SW 1271 (cell line): ENCODE measurements at places on chromosomes 2 and 18.

GRCh38 chr2:69890881-69891280 lies 2.9 kb upstream of the SNRNP27 start:
- no peak for DNase-seq

GRCh38 chr2:38740851-38741731 lies 10.1 kb downstream of the SRSF7 start:
- DNase-seq = peak; percentile 76

DNA sequence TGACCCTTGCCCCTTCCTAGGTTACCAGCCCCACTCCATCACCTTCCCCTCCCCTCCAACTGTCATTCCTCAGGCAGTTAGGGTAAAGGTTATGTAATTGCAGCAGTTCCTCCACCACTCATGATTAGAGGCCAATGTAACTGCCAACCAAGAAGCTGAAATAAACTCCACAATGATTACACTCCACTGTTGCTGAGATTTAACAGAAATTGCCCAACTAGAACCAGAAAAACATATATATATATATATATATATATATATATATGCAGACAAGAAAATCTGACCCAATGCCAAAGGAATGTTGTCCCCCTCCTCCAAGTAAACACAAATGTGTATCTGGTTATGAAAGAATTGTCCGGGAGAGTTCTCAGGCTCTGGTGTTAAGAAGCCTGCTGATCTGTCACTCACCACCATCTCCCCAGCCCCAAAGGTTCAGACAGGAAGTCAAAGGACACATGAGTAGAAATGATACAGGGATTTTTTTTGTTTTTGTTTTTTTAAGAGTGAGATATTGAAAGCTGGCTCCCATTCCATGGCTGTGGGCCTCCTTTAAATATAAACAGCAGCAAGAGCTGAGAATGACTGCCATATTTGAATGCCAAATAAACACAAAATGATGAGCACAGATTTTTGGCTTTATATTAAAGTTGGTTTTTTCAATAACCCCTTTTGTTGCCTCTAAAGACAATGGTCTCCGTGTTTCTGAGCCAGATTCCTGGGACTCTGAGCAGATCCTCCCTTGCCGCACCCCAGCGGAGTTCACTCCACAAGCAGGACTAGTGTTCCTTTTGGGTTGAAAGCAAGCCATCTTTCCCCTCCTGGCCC lies 127.2 kb upstream of the MAPRE2 start:
- DNase-seq = no peak

DNA sequence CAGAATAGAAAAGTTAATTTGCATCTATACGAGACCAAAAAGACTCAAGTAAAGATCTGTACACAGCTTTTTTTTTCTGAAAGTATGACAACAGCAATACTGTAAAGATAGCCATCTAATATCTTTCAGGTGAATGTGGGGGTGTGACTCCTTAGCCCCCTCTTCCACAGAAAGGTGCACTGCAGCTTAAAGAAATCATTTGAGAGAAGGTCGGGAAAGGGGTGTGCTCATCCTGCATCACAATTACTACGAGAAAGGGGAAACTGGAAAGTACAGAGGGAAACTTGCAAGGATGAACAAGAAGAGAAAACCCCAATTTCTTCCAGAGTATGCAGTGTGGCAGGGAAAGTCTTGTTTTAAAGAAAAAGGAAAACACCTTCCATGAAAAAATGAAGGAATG lies 255.6 kb downstream of the CCDC178 start:
- DNase-seq = no peak

DNA sequence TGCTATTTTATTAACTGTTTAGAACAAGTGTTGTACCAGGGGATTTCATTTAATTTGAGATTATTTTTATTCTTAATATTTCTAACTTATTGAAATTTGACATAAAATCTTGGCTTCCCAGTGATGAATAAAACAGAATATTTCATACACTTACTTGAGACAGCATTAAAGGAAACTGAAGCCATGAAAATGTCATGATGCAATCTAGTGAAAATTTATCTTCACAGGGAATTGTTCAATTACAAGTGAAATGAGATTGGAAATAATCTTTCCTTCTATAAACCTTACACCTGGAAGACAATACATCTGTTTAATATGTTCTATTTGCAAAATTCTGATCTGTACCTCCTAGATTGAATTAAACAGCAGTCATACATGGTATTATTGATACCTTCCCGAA lies 511.0 kb upstream of the CDH7 start:
- no peak for DNase-seq

DNA sequence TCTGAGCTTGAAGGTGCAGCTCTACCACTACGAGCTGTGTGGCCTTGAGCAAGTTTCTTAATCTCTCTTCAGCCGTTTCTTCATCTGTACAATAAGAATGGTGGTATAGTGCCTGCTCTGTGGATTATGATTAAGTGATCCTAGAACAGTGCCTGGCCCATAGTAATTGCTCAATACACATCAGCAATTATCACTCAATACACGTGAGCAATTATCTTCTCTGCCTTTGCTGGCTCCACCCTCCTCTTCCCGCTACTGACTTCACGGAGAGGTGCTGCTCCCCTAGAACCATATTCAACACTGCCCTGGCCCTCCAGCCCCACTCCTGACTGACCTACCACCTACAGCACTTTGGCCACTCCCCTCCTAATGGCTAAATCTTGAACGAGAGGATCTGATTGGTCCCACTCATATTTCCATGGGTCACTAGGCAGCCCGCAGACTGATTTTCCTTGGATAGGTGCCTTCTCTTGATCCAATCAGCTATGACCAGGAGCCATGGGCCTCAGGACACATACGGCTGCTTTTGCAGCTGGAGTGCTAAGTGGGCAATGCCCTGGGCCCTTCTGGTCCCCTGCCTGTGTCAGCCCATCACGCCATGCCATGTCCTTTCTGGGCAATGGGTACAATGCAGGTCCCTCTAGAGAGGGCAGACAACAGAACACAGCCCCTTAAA lies 77.5 kb downstream of the STPG4 start:
- DNase-seq = no peak

GRCh38 chr2:85400023-85400422 lies 10.1 kb downstream of the CAPG start:
- DNase-seq = no peak

DNA sequence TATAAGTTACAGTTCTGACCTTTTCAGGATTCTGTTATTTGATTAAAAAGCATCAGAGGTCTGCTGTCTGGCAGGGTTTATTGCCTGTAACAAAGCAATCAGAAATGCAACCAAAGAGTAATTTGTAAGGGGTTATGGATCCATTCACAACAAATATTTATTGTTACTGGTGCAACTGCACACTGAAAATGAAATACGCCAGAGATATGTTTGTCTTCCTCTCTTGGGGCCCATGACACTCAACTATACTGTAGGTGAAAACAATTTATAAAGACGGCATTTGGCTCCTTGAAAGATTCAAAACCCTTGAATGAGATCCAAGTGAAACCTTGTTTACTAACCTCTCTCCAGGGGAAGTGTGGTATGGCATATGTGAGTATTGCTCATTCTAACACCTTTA lies 452.2 kb downstream of the MBD2 start:
- DNase-seq = no peak

- no peak for DNase-seq
Measured at GRCh38 chr2:2306878-2307277, 24.2 kb downstream of the MYT1L start.

- no peak for DNase-seq
Measured at GRCh38 chr2:118720866-118721265, 126.6 kb downstream of the EN1 start.

GRCh38 chr2:68391099-68391498 lies 26.0 kb downstream of the PLEK start:
- no peak for DNase-seq

GRCh38 chr2:240230291-240230931 lies 90.0 kb upstream of the OTOS start:
- DNase-seq = no peak

DNA sequence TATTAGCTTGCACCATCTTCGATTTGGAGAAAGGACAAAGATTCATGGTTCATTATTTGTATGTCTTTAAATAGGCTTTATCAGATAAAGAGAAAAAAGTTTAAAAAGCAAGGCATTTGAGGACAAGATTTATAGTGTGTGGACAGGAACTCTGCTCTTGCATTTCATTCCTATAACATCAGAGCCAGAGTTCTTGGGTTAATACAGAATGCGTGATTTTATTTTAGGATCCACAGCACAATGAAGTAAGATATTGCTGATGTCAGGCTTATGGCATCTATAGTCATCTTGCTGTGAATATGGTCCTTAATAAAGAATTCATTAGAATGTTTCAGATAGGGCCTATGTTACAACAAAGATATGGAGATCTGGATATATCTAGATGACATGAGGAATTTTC lies 19.7 kb downstream of the RASGRP3 start:
- DNase-seq = no peak

- DNase-seq = peak; percentile 27
Measured at GRCh38 chr2:230758566-230759480, 46.2 kb downstream of the CAB39 start.

DNA sequence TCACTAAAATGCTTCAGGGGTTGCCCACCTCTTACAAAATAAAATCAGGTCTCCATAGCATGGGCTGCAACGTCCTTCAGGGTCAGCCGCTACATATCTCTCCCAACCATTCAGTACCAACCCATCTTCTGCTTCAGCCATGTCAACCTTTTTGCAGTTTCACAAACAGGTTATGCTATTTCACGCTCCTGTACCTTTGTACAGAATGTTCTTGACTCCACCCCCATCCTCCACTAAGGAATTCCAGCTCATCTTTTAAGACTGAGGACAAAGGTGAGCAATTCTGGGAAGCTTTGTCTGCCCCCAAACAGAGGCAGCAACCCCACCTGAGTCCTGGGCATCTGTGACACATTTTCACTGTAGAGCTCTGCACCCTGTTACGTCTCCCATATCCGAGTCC lies 8.8 kb upstream of the EVA1A start:
- no peak for DNase-seq

DNA sequence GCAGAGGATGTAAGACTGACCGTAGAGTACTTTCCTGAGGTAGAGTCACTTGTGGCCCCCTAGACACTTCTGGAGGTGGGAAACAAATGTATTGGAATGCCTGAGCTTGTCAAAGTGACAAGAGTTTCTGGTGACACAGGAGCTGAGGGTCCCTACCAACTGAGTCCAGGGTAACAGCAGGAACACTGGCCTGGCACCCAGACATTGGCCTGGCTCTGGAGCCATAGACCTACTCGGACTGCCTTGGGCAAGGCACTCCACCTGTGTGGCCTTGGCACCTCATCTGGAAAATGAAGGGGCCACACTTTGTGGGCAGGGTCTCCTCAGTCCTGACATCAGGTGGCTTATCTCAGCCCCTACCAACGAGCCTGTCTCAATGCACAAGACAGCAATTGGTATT lies 398.2 kb upstream of the CELF4 start:
- DNase-seq = no peak

DNA sequence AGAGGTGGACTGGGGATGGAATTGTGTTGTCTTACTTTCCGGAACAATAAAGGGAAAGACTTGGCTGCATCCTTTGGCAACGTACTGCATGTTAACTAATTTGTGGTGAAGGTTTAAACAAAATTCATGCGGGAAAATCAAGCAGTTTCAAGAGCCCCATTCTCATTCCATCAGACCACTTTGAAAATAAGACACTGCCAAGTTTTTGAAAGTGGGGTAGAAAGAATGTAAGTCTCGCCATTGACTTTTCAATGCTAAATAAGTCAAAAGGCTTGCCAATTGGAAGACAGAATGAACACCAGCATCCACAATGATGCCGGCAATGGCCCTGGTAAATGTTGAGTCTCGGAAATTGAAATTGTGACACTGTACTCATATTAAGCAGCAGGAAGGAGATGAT lies 322.0 kb downstream of the RND3 start:
- DNase-seq = no peak

- no peak for DNase-seq
Measured at GRCh38 chr18:63470751-63471150, 6.0 kb upstream of the SERPINB5 start.

DNA sequence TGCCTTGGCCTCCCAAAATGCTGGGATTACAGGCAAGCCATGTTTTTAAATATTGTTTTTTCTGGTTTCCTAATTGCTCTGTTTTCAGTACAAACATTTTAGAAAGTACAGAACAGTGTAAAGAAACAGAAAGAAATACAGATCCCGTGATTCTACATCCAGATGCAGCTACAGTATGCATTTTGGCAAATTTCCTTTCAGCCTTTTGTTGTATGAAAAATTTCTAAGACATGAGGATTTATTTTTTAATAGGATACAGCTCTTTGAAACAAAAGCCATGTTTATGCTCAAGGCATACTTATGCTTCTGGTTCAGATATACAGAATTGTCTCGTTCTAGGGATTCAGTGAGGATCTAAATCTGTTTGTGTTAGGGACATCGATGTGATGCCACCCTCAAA lies 109.5 kb downstream of the MAP2 start:
- DNase-seq = no peak

DNA sequence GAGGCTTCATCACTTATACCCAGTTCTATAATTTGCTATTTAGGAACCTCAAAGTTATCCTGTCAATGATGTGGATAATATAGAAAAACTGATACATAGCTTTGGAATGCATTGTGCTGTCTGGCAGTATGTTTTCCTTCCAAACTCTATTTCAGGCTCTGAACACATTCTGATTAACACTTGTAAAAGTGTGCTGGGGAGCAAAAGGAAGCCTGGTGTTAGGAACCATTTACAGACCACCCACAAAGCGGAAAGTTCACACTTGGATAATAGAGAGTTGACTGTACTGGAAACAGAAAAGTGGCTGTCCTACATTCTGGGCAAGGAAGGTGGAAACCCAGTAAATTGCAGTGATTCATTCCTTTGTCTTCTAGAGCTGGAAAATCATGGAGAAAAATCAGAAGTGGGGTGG lies 114.5 kb upstream of the ZFP36L2 start:
- peak; percentile 34 for DNase-seq

GRCh38 chr2:177313162-177313781 lies 48.7 kb upstream of the NFE2L2 start:
- DNase-seq = no peak

- no peak for DNase-seq
Measured at GRCh38 chr2:21996339-21996738, 872.6 kb downstream of the TDRD15 start.

DNA sequence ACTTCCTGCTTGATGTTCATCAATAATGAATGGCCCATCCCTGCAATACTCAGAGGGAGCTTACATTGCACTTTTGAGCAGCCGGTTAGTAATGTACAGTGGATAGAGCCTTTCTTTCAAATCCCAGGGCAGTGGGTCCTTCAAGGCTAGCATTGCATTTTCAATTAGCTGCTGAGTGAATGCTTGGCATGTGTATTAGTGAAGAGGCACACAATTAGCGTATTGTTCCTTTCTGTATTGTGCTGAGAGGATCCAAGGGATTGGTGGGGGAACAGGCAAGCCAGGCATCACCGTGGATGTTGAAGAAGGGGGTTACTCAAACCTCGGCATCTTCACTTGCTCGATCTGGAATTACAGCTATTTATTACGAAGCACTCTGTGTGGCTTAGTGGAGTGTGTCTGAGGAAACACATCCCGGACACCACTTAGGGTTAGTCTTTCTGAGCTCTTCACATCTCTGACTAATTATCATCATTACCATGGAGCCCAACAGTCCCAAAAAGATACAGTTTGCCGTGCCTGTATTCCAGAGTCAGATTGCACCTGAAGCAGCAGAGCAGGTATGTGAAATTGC lies at the start of gene PPP1R1C:
Gene PPP1R1C, plus strand, starts transcription at position 222 of the 574 bp plus-strand sequence. Its CDS starts 258 bp downstream, at position 480.
- no peak for DNase-seq

GRCh38 chr2:15764683-15765011 lies 173.0 kb downstream of the DDX1 start:
- DNase-seq = no peak

- no peak for DNase-seq
Measured at GRCh38 chr2:94980406-94980805, 45.1 kb upstream of the MAL start.
